BJ (cell line): ENCODE measurements at places on chromosomes 1 and 21. TPM values are rescaled to one million over a fixed set of nuclear protein-coding genes. Genes with fewer than 3 reads are reported as not detected.

CELA2A gene
- polyA plus RNA-seq = not detected in 2 replicates

RAD54L gene
- polyA plus RNA-seq = 4.3 and 5.6 TPM in 2 replicates

ASPM gene
- polyA plus RNA-seq = 4.6 and 9.4 TPM in 2 replicates

MYOG gene
- polyA plus RNA-seq = not detected in 2 replicates

ORC1 gene
- polyA plus RNA-seq = 2.8 and 3.1 TPM in 2 replicates

IQGAP3 gene
- polyA plus RNA-seq = 16.9 and 28.1 TPM in 2 replicates

C1orf122 gene
- 30.9 and 34.1 TPM in 2 replicates for polyA plus RNA-seq

CCDC181 gene
- polyA plus RNA-seq = not detected in 2 replicates

VHLL gene
- polyA plus RNA-seq = not detected in 2 replicates

CHRNB2 gene
- 0.06 TPM in 2 replicates for polyA plus RNA-seq

CENPF gene
- polyA plus RNA-seq = 10.9 and 18.7 TPM in 2 replicates

ITLN2 gene
- polyA plus RNA-seq = not detected in 2 replicates

ADGRL4 gene
- polyA plus RNA-seq = 0.81 and 2.2 TPM in 2 replicates

PEX19 gene
- polyA plus RNA-seq = 52.6 and 69.1 TPM in 2 replicates

CASQ2 gene
- not detected in 2 replicates for polyA plus RNA-seq

MECR gene
- polyA plus RNA-seq = 20.9 and 35.6 TPM in 2 replicates

IQCC gene
- 1.4 and 2.1 TPM in 2 replicates for polyA plus RNA-seq

HLX gene
- polyA plus RNA-seq = 3.3 and 4.2 TPM in 2 replicates

GJA4 gene
- not detected in 2 replicates for polyA plus RNA-seq

HJV gene
- polyA plus RNA-seq = not detected in 2 replicates

KIF26B gene
- 2.8 and 3.0 TPM in 2 replicates for polyA plus RNA-seq

CLDN14 gene
- not detected in 2 replicates for polyA plus RNA-seq

MROH9 gene
- polyA plus RNA-seq = 0.10 and 0.17 TPM in 2 replicates

OLFML3 gene
- polyA plus RNA-seq = 72.6 and 76.8 TPM in 2 replicates

OR2AK2 gene
- not detected in 2 replicates for polyA plus RNA-seq

PRDM16 gene
- 0.01 and 0.02 TPM in 2 replicates for polyA plus RNA-seq

MAN1C1 gene
- 0.98 and 1.1 TPM in 2 replicates for polyA plus RNA-seq

CLCA1 gene
- not detected in 2 replicates for polyA plus RNA-seq

MNDA gene
- polyA plus RNA-seq = not detected in 2 replicates

CD53 gene
- polyA plus RNA-seq = not detected in 2 replicates

FCRL5 gene
- polyA plus RNA-seq = not detected in 2 replicates

ERICH3 gene
- polyA plus RNA-seq = not detected in 2 replicates

PLCH2 gene
- 0.06 TPM in 2 replicates for polyA plus RNA-seq

LHX8 gene
- polyA plus RNA-seq = 0.05 and 0.06 TPM in 2 replicates

AGT gene
- polyA plus RNA-seq = 2.1 and 4.1 TPM in 2 replicates

MARK1 gene
- polyA plus RNA-seq = 0.97 and 1.4 TPM in 2 replicates

SPRR3 gene
- not detected in 2 replicates for polyA plus RNA-seq
